Mucosa of gallbladder (tissue), 1 donor: ENCODE measurements at places on chromosomes 4 and X. TPM values are rescaled to one million over a fixed set of nuclear protein-coding genes. Genes with fewer than 3 reads are reported as not detected.
A peak's percentile ranks its signal among the peaks of the same experiment; 100 is the strongest.

- peak; percentile 80 for DNase-seq
Observed at GRCh38 chr4:180664766-180665368, 1578.3 kb upstream of the TENM3 start.

DNA sequence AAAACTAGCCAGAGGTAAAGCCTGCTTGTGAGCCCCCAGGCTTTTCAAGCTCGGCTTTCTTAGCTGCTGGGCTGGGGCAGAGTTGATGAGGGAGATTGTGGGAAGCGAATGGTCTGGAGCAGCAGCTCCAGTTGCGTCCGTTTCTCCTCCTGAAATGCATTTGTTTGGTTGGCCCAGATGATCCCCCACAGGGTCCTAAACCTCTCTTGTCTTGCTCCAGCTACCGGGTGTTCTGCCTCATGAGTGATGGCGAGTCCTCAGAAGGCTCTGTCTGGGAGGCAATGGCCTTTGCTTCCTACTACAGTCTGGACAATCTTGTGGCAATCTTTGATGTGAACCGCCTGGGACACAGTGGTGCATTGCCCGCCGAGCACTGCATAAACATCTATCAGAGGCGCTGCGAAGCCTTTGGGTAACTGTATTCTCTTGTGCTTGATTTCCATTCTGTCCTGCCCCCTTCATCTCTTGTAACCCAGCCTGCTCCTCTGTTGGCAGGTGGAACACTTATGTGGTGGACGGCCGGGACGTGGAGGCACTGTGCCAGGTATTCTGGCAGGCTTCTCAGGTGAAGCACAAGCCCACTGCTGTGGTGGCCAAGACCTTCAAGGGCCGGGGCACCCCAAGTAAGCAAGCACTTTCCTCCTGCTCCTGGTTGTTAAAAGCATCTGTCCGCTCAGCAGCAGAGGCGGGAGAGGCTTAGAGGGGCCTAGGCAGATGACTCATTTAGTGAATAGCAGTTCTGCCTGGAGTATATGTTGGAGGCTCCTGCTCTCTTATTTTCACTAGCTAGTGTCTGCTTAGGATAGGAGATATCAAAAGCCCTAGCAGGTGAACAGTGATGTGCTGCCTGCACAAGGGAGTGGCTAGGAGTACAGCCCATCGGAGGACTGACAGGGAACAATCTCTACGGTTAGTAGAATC is 15.3 kb downstream of the TKTL1 start:
- no peak for DNase-seq

- DNase-seq = no peak
Observed at GRCh38 chr4:144592264-144592663, 53.7 kb upstream of the HHIP start.

The ANKRD37 gene
- total RNA-seq = 16.4 TPM

- DNase-seq = no peak
Observed at GRCh38 chr4:36891971-36892370, 352.6 kb upstream of the NWD2 start.

The GRIA2 gene
- total RNA-seq = 0.32 TPM

GRCh38 chrX:24350217-24350616 is 10.2 kb upstream of the SUPT20HL1 start:
- DNase-seq = no peak

The PPEF1 gene
- not detected for total RNA-seq

DNA sequence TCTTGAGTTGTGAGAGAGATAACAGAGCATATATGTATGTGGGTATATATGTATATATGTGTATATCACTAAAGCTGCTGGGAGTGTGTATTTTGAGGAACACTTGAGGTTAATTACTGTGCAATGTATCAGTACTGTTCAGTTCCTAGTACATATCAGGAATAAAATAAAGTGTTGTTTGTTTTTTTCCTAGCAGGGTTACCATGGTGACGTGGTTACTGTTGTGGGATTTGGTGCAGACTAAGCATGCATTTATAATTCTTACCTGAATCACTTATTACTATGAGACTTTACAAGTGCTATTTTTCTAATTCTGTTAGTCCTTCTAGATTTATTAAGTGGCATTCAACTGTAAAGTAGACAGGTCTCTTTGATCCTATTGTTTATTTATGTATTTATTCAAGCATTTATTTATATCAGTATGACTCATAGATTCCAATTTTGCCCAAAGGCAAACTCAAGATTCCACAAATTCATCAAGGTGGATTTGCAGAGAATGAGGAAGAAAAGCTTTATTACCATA is 26.9 kb upstream of the BEX4 start:
- DNase-seq = no peak

The RHOXF1 gene
- total RNA-seq = 0.29 TPM

- DNase-seq = no peak
Observed at GRCh38 chrX:100368167-100368566, 41.9 kb downstream of the PCDH19 start.
